ENCODE measurements at places on chromosomes 11 and 22.

DNA sequence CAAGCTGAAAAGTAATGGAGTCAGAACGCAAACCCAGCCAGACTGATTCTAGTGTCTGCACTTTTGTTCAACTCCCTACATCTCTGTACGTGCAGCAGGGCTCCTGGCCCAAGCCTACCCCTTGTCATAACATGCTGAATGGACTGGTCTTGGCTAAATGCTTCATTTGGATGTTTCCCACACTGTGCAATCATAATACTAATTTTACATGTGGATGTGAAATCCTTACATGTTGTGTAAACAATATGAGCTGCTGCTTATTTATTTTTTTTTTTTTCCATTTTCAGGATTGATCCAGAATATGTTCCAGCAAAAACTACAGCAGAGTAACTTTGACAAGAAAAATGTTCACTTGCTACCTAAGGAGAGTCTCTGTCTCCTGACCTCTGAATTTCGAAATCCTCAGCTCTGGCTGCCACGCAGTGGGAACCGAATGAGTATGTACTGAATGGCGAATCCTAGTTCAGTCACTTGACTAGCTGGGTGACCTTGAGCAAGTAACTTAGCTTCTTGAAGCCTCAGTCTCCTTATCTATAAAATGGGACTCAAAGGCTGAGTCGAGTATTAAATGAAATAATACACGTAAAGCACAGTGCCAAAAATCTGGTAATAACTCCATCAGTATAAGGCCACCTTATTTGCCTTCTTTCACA is 133.4 kb downstream of the EHF start:
- no peak for DNase-seq

GRCh38 chr11:71379701-71380100 is 68.5 kb downstream of the DHCR7 start:
- DNase-seq = no peak

GRCh38 chr11:70029861-70030380 is 48.2 kb upstream of the ANO1 start:
- DNase-seq = no peak

DNA sequence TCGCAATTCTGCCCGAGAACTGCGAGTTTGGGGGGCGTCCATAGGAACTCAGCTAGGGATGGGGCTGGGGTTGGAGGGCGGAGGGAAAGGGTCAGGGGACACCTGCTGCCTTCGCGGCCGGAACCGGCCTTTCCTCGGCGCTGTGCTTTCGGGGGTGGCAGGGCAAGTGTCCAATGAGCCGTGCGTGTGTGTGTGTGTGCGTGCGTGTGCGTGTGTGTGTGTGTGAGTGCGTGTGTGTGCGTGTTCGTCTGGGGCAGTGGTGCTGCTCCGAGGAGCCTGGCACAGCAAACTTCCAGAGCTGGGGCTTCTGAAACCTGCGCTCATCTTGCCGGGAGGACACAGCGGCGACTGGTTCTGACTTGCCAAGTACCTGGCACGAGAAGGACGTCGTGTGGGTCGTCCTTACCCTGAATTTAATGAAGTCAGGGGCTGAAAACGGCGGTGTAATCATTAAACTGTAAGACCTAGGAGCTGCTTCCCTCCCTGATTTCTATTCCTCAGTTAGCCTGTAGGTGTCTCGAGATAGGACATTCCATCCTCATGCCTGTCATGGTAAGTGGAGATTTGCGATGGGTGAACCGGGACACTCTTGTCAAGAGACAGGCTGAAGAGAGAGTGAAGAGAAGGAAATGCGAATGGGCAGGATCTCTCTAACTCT is 27.0 kb upstream of the AMOTL1 start:
- DNase-seq = peak; percentile 82

- no peak for DNase-seq
These were observed 196.9 kb downstream of the CSNK2A3 start for GRCh38 chr11:11155962-11156815.

DNA sequence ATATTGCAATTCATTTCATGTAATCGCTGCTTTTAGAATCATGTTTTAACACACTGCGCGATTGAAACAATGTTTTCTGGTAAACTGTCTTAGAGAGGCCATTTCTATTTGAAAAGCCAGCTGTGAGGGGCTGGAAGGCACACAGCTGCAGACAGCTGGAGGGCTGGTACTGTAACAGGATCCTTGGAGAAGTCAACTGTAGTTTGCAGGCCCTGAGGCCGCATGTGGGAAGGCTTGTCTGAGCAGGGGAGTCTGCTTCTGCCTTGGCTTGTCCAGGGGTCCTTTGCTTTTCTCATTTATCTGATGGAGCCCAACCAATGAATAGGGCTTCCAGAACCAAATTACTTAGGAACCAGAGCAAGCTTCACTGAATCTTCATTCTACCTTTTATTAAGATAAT is 313.5 kb downstream of the BLID start:
- DNase-seq = no peak

DNA sequence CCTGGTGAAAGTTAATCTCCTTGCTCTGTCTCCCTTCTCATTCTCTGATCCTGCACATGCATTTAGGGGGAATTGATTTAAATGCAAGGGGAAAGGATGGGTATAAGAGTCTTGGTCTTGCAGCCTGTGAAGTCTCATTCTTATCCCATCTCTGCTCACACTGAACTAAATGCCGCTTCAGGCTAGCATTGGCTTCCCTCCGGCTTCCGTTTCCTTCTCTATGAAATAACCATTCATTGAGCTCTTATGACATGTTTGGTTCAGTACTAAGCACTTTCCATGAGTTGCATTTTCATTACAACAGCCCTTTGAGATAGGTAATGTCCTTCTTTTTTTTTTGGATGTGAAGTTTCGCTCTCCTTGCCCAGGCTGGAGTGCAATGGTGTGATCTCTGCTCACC is 5.6 kb downstream of the ZBTB16 start:
- no peak for DNase-seq

- no peak for DNase-seq
These were observed 160.2 kb downstream of the KIRREL3 start for GRCh38 chr11:126840201-126840886.

GRCh38 chr11:36534276-36534840 is 24.3 kb upstream of the TRAF6 start:
- no peak for DNase-seq

- no peak for DNase-seq
These were observed 107.4 kb downstream of the SERGEF start for GRCh38 chr11:17905477-17905876.

GRCh38 chr11:114272311-114272710 is 23.9 kb upstream of the NNMT start:
- DNase-seq = no peak

GRCh38 chr22:37259540-37260029 is 15.5 kb upstream of the RAC2 start:
- DNase-seq = peak; percentile 37

Measured in NCI-H526 treated with DMSO at 0.1 percent for 48 hours (cell line).